Fibroblast of skin of abdomen (primary cell): ENCODE measurements at places on chromosomes 6 and 20.

DNA sequence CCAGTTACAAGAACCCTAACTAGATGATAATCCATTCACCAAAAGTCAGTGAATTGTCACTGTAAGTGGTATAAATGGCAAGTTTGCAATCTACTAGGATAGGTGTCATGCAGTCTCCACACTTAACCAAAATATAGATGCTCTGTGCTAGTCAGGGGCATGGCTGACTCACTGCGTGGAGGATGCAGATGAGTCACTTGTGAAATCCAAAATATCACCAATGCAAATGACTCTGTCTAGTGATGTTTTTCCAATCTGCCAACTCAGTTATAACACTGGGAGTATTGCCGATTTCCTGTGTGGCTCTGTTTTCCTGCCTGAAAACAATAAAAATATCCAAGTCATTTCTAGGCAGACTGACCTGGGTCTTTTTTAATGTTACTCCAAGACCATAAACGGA, 47.8 kb upstream of the NRSN1 start:
- no peak for DNase-seq

GRCh38 chr20:37484331-37484730, 36.7 kb upstream of the NNAT start:
- no peak for DNase-seq

- DNase-seq = no peak
Measured at GRCh38 chr20:36234771-36235320, 1.4 kb upstream of the AAR2 start.

- DNase-seq = no peak
Measured at GRCh38 chr6:141403827-141404226, 728.9 kb upstream of the GJE1 start.

DNA sequence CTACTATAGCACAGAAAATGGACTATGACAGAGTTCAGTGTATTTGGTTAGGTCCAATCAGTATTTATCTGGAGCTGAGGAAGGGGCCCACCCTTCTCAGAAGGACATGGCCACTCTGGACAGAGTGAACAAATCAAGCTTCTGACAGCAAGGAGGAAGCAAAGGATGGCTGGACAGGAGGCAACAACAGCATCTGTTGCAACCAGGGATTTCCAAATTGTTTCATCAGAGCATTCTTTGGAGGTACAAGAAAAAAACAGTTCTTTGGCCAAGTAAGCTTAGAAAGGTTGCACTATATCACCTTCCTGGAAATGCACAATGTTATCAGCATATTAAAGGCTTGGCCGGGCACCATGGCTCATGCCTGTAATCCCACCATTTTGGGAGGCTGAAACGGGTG, 118.7 kb upstream of the SLC22A16 start:
- no peak for DNase-seq
